ENCODE measurements at places on chromosomes 6 and 20. TPM values are rescaled to one million over a fixed set of nuclear protein-coding genes. Genes with fewer than 3 reads are reported as not detected.

SIM1 gene
- not detected for total RNA-seq

MUC22 gene
- total RNA-seq: not detected

OR2H1 gene
- total RNA-seq: not detected

ULBP1 gene
- total RNA-seq: 0.44 TPM

RFX6 gene
- not detected for total RNA-seq

POFUT1 gene
- 66.8 TPM for total RNA-seq

CRISP2 gene
- total RNA-seq: not detected

LST1 gene
- total RNA-seq: not detected

PRR18 gene
- total RNA-seq: not detected

SNAI1 gene
- total RNA-seq: 0.83 TPM

CYB5R4 gene
- total RNA-seq: 5.0 TPM

Data from smooth muscle cell of trachea (primary cell).